ENCODE measurements at places on chromosomes 7 and 10.
A peak's percentile ranks its signal among the peaks of the same experiment; 100 is the strongest.

GRCh38 chr10:43211431-43212042 is 55.3 kb downstream of the RASGEF1A start:
- DNase-seq, result peak; percentile 8

- DNase-seq, result no peak
These were observed 254.7 kb downstream of the KLF6 start for GRCh38 chr10:3530346-3530745.

DNA sequence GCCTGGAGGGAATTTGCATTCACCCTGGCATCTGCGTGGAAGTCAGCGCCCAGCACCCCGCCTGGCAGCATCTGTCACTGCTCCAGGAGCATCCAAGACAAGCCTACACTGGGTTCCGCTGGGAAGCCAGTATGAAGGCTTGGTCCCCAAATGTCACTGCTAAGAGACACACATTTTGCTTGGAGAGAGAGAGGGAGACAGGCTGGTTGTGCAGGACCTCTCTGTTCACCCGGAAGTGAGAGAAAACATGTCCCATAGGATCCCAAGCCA is 119.5 kb downstream of the SEC23IP start:
- no peak for DNase-seq

DNA sequence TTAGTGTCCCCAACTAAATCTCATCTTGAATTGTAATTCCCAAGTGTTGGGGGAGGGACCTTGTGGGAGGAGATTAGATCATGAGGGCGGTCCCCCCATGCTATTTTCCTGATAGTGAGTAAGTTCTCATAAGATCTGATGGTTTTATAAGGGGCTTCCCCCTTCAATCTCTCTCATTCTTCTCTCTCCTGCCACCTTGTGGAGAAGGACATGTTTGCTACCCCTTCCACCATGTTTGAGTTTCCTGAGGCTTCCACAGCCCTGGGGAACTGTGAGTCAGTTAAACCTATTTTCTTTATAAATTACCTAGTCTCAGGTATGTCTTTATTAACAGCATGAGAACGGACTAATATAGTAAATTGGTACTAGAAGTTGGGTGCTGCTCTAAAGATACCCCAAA is 365.6 kb downstream of the ANKRD7 start:
- DNase-seq, result no peak

DNA sequence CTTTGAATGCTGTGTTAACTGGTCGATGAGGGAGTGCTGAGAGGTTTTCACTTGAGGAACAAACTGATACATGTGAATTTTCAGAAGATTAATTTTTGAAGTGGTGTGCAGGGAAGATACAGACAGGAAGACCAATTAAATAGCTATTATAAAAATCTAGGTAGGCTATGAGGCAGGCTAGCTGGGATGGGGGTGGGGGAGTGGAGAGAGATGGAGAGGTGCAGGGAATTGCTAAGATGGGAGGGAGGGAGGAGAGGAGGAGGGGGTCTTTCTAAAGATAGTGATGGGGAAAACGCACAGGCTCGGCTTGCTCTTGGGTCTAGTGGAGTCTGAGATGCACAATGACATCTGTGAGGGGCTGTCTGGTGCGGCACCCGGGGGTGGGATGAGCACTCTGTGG is 15.2 kb downstream of the ATXN7L1 start:
- DNase-seq, result no peak

DNA sequence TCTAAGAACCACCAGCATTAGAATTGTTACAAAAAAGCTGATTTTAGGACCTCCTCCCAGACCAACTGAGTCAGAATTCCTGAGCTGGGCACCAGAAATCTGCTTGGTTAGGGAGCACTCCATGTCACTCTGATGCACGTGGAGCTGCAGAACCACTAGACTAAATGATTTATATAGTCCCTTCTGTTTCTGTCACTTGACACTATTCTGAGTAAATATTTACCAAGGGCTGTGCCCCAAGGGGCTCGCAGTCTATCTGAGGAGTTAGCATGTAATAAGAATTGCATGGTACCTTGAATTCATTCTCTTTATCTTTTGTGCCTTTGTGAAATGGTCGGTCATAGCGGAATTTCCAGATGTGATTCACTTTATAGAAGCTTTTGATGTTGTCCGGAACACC is 196.0 kb upstream of the IMMP2L start:
- no peak for DNase-seq

DNA sequence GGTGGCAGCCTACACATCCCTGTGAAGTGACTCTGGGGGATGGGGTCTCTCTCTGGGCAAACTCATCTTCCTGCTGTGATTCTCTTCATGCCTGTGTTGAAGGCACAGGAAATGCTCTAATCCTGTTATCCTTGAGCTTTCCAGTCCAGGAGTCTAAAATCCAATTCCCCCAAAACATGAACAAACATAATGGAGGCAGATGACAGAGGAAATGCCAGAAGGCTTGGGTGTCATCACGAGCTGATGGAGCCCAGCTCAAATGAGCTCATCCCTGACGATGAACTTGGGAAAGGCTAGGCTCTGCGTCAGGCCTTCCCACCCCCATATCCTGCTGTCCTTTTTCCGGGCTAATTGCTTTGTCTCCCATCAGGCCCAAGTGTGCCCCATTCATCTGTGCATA is 165.9 kb upstream of the PODXL start:
- no peak for DNase-seq

GRCh38 chr7:68074242-68074641 is 1077.6 kb downstream of the TYW1 start:
- no peak for DNase-seq

GRCh38 chr7:29480934-29481651 is 82.5 kb upstream of the PRR15 start:
- DNase-seq, result no peak

GRCh38 chr10:38032886-38033285 is 22.4 kb downstream of the ZNF33A start:
- DNase-seq, result no peak

DNA sequence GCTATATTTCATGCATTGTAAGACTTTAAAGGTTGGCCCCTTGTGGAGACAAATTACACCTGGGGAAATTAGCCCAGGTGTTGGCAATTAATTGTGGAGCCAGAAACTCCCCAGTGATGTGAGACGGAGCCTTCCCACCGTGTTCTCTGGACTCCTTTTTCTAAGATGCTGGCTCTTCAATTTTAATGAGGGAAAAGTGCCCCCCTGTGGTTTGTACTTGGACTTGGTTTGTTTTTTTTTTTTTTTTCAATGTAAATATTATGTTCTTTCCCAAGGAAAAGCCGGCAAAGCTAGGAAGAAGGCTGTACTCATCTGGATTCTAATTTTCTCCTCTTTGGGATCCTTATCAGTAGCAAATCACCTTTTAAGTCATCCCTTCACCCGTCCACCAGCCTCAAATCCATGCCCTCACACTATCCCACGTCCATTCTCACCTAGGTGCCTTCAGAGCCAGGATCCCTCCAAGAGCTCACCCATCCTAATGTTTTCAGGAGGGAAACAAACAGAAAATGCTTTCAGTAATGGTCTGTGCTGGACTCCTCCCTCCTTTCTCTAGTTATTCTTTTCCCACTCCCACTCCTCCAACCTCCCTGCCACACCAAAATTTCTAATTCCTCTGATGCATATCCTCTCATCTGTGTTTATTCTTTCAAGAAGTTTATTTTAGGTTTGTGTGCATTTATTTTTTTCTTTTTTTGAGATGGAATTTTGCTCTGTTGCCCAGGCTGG is 20.4 kb upstream of the ST8SIA6 start:
- no peak for DNase-seq

DNA sequence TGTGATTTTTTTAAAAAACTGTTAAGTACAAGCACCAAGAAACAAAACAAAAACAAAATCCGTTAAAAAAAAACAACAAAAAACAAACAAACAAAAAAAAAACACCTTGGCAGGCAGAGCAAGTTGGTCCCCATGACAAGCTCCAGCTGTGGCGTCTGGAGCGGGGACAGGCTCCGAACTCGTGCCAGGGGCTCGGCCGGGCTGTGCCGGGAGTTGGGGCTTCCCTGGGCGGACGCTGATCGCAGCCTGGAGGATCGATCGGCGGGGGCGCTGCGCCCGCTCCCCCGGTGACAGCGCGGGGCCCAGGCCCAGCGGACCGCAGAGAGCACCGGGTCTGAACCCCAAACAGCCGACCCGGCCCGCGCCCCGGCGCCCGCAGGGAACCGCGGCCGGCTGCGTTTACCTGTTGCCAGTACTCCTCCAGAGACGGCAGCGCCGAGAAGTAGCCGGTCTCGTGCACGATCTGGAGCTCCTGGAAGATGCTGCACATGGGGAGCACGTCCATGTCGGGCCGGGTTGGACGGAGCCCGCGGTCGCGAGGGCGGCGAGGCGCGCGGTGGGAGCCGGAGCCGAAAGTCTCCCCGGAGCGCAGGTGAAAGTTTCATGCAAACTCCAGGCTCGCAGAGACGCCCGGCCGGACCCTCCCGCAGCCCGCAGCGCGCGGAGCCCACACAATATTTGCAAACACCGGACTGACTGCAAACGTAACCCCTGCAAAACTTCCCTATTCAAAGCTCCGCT is at the start of gene KLF6:
Gene KLF6 (minus strand): TSS at position 700 of the 741 bp plus-strand sequence. CDS start 195 bp downstream, at position 505.
- no peak for DNase-seq
